ENCODE measurements at places on chromosomes 11 and 22. TPM values are rescaled to one million over a fixed set of nuclear protein-coding genes. Genes with fewer than 3 reads are reported as not detected.

LINC01488 gene
- total RNA-seq, result not detected

MRPL11 gene
- 55.6 TPM for total RNA-seq

GGTLC2 gene
- not detected for total RNA-seq

SMTNL1 gene
- not detected for total RNA-seq

CASP1 gene
- 68.7 TPM for total RNA-seq
